ENCODE measurements at places on chromosomes 2 and 18.

DNA sequence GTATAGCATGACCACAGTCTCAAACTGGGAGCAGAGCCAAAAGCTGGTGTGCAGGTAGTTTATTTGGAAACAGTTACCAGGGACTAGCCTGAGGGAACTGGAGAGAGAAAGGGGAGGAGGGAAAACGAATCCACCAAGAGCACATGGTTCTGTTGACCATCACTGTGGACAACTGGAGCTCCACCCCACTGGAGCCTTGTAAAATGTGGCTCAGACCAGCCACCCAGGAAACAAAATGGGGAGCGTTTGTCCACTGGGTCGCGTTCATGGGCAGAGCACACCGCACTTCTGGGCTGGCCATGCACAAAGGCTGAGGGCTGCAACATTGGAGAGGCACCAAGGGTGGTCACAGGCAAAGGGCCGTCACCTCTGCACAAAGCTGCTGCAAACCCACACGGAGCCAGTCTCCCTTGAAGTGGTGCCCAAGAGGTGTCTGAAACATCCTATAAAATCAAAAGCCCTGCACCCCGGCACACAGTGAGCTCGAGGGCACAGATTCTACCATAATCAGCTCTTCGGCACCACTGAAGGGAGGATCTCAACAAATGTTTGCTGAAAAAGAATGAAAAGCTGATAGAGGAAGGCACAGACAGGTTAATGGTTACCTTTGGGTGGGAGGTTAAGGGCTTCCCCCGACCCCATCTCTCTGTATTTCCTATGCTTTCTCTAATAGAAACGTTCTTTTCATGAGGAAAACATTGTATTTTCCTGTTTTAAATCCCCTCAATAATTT lies 192.9 kb downstream of the INHBB start:
- DNase-seq: no peak

DNA sequence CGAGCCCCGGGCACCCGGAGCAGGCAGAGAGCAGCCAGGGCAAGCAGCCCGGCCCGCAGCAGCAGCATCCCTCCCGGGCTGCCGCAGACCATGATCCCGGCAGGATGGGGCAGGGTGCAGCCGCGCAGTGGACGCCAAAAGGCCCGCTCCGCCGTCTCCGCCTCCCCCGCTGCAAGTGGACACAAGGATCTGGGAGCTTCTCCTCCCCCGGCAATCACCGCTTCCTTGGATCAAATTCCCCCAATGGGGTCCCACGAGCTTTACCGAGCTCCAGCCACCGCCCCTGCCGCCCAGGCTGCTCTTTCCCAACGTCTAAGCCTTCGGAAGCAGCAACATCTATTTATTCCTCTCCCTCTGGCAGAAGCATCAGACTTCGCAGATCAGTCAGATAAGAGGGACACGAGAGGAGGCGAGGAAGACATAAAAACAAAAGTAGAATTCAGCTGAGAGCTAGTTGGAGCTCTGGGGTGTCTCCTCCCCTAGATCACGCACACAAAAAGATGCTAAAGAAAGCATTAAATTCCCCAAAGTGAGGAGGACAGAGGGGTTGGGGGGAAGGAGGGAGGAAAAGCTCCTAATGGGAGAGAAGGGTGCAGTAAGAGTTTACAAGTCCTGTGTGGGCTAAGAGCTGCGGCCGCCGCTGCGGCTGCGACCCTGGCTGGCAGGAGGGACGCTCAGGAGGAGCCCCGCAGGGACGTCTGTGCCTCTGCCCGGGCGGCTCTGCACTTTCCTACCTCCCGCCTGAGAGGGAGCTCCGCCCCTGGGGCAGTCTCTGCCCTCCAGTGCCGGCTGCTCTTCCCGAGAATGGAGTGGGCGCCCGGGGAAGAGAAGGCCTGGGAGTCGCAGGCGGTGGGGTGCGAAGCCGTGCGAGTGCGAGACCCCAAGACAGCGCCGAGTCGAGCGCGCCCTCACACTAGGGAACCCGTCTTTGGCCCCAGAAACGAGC lies at the start of gene FRZB:
FRZB (minus strand) TSS at position 177 of the 946 bp plus-strand sequence; CDS start at position 92, 85 bp downstream.
- no peak for DNase-seq

- DNase-seq: no peak
Observed at GRCh38 chr2:174454566-174454965, 32.3 kb downstream of the GPR155 start.

DNA sequence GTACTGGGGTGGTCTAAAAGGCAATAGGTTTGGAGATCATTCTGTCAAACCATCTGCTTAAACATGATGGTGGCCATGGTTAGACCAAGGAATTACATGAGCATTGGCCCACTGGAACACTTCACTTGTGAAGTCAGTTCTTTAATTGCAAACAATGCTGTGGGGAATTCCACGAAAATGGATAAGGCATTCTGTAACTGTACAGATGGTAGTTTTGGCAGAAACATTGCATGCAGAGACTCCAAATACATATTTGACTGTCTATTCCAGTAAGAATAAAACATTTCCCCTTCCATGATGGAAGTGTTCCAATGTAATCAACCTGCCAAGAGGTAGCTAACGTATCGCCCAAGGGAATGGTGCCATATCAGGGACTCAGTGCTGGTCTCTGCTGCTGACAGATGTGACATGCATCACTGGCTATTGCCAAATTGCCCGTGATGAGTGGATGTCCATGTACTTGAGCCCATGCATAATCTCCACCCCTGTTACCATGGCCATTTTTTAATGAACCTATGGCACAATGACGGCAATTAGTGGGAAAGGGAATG lies 417.9 kb downstream of the CDH7 start:
- DNase-seq: no peak

DNA sequence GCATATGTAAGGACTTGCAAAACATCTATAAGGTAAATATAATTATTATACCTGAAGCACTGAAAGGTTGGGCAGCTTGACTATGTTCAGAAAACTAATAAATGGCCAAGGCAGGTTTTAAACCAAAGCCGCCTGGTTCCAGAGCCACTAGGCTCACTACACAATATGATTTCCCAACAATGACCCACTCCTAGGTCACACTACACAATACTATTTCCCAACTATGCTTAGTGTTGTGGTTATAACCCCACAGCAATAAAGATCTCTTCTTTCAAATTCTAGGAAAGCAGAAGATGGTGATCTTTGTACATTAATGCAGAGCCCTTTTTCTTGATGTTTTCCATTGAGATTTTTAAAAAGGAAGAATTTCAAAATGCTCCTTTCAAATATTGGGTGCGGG lies 180.4 kb downstream of the CYRIA start:
- DNase-seq: no peak

DNA sequence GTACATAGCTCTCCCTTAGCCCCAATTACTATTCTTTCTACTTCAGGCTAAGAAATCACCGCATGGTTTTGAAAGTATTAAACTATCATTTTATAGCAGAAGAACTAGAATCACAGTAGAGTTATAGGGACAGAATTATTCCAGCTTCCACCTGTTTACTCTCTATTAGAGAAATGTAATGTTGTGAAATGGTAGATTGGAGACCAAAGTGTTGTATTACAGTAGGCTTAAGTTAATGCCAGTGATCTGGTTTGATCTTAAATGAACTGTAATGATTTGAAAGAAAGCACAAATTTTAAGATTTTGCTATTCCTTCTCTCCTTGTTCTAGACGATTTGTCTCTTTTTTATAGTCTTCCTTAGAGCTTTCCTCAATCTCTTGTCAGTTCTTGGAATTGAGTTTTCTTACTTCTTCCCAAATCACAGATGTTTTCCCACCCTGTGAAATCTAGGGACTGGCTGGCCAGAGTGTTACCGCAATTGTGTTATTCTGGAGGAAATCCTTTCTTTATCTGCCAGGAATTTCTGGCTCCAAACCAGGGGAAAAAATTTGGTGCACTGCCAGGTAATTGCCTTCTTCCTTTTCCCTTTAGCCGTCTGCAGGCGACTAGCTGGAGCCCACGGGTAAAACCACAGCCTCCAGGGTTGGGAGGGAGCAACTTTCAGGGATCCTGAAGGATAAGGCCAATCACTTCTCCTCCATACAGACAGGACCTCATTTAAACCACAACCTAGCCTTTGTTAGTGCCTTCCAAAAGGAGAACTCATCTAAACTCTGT lies 51.7 kb downstream of the NOP58 start:
- no peak for DNase-seq

- DNase-seq: no peak
Observed at GRCh38 chr2:99726691-99727090, 236.9 kb upstream of the REV1 start.

DNA sequence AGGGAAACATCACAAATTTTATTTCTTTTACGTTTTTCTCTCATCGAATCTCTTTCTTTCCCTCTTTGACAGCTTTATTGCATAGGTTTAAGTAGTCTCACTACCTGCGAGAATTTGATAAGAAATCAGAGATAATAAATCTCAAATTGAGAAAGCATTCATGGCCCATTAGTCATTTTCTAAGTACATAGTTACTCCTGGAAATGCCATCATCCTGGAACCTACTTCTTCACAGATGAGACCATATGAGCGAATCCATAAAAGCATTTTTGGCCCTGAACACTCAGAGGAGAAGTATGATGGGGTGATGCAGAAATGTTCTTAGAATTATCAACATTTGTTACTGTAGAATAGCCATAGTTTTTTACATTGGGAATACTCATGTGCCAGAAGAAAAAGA lies 138.0 kb upstream of the ARHGAP28 start:
- no peak for DNase-seq

GRCh38 chr2:180728928-180729559 lies 251.4 kb upstream of the UBE2E3 start:
- DNase-seq: no peak

GRCh38 chr2:166381-166780 lies 97.5 kb downstream of the SH3YL1 start:
- no peak for DNase-seq

DNA sequence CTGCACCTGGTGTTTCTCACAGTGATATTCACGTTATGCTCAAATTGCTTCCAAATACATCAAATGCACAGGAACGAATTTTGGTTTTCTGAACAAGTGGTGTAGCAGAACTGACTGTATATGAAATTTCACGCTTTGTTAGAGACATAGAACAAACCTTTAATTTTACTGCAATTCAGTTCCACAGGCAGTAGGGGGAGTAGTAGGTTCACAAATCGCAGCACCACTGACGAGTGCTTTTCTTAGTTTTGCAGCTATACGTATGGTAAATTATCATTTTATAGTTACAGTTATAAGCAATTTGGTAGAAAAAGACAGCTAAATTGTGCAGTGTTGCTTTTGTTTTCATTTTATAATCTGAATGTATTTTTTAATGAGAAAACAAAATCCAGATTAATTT lies 113.3 kb downstream of the KIAA1328 start:
- no peak for DNase-seq

GRCh38 chr2:149160701-149161217 lies 122.3 kb downstream of the LYPD6B start:
- DNase-seq: no peak
